Mesothelial cell of epicardium (in vitro differentiated cells): ENCODE measurements at places on chromosomes 1 and 21. TPM values are rescaled to one million over a fixed set of nuclear protein-coding genes. Genes with fewer than 3 reads are reported as not detected.
A peak's percentile ranks its signal among the peaks of the same experiment; 100 is the strongest.

CD1E gene
- total RNA-seq: not detected in 3 replicates

ARTN gene
- 1.2 to 2.0 TPM (median 1.6 TPM) in 3 replicates for total RNA-seq

TRIM45 gene
- total RNA-seq: 39.1 to 41.5 TPM (median 40.0 TPM) in 3 replicates

KIAA1614 gene
- 5.4 to 7.4 TPM (median 7.3 TPM) in 3 replicates for total RNA-seq

KIF2C gene
- 17.1 to 20.4 TPM (median 18.2 TPM) in 3 replicates for total RNA-seq

- peaks cover 6% of the 10 kb centered on the region for H3K4me1 ChIP-seq
- H3K27me3 ChIP-seq: no peaks in the 10 kb centered on the region
- peaks cover 12% of the 10 kb centered on the region for H3K36me3 ChIP-seq
Observed at GRCh38 chr1:81912383-81912782, 111.6 kb downstream of the ADGRL2 start.

GRCh38 chr1:232110281-232111090 is 483.9 kb downstream of the DISC1 start:
- H3K27me3 ChIP-seq: no peaks in the 10 kb centered on the region
- H3K27ac ChIP-seq: peak overlapping the region; percentile 76
- H3K4me3 ChIP-seq: no peak overlapping the region

DNA sequence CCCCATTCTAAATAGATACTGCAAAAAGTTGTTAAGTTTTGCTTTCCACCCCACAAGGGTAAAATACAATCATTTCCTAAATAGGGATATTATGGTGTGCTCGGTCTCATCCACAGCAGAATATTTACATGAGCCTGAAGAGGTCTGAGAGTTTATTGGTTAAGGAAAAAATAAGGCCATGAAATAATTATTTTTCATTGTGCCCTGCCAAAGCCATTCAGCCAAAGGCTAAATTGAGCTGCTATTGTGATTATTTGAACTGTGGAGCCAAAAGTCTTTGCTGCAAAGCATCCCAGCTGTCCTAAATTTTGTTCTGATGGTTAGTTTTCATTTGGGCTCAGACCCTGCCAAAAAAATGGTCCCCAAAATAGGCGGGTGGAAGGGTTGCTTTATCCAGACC is 298.7 kb upstream of the ESRRG start:
- no peak overlapping the region for H3K27ac ChIP-seq
- DNase-seq: no peak
- no peaks in the 10 kb centered on the region for H3K4me1 ChIP-seq
- no peaks in the 10 kb centered on the region for H3K36me3 ChIP-seq

DNA sequence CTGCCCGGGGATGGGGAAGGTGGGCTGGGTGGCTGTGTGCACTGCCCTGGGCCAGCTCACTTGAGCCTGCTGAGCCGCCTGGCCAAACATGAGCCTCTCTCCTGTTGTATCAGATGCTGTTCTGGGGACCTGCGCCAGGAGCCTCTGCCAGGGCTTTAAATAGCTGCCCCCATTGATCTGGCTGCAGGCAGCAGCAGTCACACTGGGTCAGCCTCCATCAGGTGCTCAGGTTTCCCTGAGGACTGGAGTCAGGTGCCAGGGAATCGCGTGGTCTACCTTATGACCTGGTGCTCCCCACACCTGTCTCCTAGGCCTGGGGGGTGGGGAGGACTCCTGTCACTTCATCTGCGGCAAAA is 700 bp upstream of the CCDC28B start:
- no peaks in the 10 kb centered on the region for H3K27me3 ChIP-seq
- H3K36me3 ChIP-seq: peaks cover 5% of the 10 kb centered on the region
- no peak for DNase-seq
- H3K4me1 ChIP-seq: peaks cover 17% of the 10 kb centered on the region
- H3K4me3 ChIP-seq: peak overlapping the region; percentile 87

DNA sequence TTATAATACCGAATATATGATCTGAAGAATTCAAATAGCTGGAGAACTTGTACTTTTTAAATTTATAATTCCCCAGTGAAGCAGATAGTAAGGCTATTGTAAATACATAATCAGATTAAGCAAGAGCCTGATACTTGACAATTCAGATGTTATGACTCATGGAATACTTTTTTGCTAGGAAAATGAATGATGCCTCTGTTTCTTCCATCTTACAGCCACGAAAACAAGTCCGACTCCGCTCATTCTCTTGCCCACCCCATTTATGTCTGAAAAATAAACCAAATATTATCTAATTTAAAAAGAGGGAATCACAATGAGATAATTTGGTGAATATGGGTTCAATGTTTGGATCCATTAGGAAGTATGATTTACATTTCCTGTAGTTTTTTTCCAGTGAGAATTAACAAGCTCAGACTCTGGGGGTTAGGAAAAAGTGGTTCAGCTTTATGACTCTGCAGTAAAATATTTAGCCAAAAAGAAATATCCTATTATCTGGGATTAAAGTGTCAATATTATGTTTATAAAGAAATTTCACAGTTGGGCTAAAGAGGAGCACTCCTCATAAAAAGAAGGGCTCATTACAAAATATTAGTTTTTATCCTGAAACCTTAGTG is 50.4 kb upstream of the DAB1 start:
- peaks cover 24% of the 10 kb centered on the region for H3K4me1 ChIP-seq
- no peak overlapping the region for H3K27ac ChIP-seq
- DNase-seq: no peak
- H3K27me3 ChIP-seq: no peaks in the 10 kb centered on the region
- no peaks in the 10 kb centered on the region for H3K36me3 ChIP-seq

- H3K36me3 ChIP-seq: no peaks in the 10 kb centered on the region
- H3K27me3 ChIP-seq: no peaks in the 10 kb centered on the region
- no peak for DNase-seq
- H3K27ac ChIP-seq: no peak overlapping the region
- no peak overlapping the region for H3K4me3 ChIP-seq
- peaks cover 37% of the 10 kb centered on the region for H3K4me1 ChIP-seq
Observed at GRCh38 chr1:107669996-107670395, 295.0 kb downstream of the VAV3 start.

DNA sequence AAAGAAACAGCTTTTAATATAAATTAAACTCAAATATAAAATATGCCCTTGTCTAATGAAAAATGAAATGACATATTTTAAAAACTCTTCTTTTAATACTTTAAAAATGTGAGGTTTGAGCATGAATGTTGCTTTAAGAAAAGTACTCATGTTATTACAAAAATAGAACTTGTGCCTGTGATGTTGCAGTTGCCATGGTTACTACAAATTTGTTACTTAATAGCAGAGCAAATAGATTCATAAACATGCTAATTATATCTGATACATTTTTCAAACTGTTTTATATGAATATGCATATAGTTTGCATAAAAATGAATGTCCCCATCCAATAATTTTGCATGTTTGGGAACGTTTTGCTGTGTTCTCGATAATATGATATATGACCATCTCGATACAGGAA is 152.3 kb upstream of the DPYD start:
- no peaks in the 10 kb centered on the region for H3K36me3 ChIP-seq
- no peak overlapping the region for H3K27ac ChIP-seq
- H3K4me3 ChIP-seq: no peak overlapping the region

DNA sequence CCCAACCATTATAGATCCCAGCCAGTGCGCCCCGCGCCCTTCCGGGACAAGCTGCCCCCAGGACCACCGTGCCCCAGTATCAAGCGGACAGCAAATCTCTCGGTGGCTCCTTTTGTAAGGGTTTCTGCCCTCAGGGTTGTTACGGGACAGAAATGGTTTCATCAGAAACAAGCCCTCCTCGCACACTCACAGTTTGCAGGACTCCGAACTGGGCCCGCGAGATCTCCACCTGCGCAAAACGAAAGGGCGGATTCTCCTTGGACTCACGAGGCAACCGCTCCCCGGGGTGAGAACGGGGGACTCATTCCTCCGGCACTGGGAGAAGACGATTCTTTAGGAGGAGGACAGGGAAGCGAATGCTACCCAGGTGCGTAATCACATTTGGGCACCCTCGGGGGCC is 51.1 kb upstream of the H6PD start:
- peaks cover 4% of the 10 kb centered on the region for H3K36me3 ChIP-seq
- H3K4me3 ChIP-seq: peak overlapping the region; percentile 71
- peaks cover 5% of the 10 kb centered on the region for H3K27me3 ChIP-seq

DNA sequence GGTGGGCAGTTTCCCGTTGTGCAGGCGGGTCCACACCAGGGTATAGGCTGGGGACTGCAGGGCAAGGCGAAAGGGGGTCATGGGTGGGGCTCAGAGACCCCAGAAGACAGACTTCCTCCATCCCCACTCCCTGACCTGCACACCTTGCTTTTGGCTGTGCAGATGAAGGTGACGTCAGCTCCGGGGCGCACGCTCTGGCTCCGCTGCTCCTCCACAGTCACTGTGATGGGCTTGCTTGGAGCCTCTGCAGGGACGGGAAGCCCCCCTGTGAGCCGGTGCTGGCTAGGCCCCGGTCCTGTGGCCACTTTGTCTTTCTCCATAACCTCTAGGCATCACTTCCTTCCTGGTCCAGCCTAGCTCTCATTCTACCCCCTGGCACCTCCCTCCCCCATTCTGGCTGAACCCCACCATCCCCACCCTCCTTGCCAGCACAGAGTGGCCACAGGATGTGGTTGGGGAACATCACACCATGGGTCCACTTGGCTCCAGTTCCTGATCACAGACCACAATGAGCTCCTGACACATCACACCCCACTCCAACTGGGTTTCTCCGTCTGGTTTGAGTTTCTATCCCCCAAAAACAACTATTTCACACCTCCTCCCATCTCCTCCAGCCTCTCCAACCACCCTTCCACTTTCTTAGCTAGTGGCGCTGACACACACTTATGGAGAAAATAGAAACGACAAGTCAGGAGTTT is 45.2 kb downstream of the LDLRAD2 start:
- H3K4me1 ChIP-seq: no peaks in the 10 kb centered on the region
- H3K36me3 ChIP-seq: peaks cover 42% of the 10 kb centered on the region
- DNase-seq: no peak
- H3K27ac ChIP-seq: no peak overlapping the region
- H3K27me3 ChIP-seq: no peaks in the 10 kb centered on the region

- H3K36me3 ChIP-seq: no peaks in the 10 kb centered on the region
- H3K4me1 ChIP-seq: peaks cover 8% of the 10 kb centered on the region
- peaks cover 2% of the 10 kb centered on the region for H3K27me3 ChIP-seq
- DNase-seq: no peak
- H3K4me3 ChIP-seq: no peak overlapping the region
Observed at GRCh38 chr1:53080041-53080440, 18.0 kb downstream of the PODN start.

- peaks cover 24% of the 10 kb centered on the region for H3K36me3 ChIP-seq
- H3K27ac ChIP-seq: no peak overlapping the region
Observed at GRCh38 chr21:31220575-31220974, 123.5 kb downstream of the TIAM1 start.
